ENCODE measurements at places on chromosomes 6 and 20. TPM values are rescaled to one million over a fixed set of nuclear protein-coding genes. Genes with fewer than 3 reads are reported as not detected.

- H3K4me1 ChIP-seq: no peaks in the 10 kb centered on the region
- H3K27ac ChIP-seq: no peak overlapping the region
- no peaks in the 10 kb centered on the region for H3K36me3 ChIP-seq
- no peak overlapping the region for H3K4me3 ChIP-seq
These were observed 40.2 kb downstream of the PLEKHG1 start for GRCh38 chr6:150639823-150640331.

DNA sequence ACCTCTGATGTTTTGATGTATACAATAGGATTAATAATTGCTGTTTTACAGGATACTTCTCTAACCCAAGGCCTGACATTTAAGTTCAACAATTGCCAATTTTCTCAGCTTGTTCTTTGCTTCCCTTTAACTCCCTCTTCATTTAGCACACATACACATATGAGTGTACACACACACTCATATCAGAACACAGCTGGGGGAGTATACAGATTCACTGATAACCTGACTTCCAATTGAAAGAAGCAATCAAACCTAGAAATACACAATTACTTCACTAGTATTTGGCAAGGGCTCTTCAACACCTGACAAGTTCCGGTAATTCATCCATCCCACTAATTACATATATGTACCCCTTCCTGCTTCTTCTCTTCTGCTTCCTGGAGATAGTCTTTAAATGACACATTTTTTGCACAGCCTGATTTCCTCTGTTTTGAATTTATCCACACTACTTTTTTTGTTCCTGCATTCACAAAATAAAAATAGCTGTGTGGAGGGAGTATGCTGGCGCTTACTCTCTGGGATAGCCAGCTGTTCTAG lies 11.2 kb downstream of the UST start:
- H3K4me3 ChIP-seq: no peak overlapping the region
- DNase-seq: no peak
- H3K27ac ChIP-seq: no peak overlapping the region
- no peaks in the 10 kb centered on the region for H3K27me3 ChIP-seq

- H3K36me3 ChIP-seq: no peaks in the 10 kb centered on the region
- H3K27me3 ChIP-seq: no peaks in the 10 kb centered on the region
- H3K27ac ChIP-seq: no peak overlapping the region
- H3K4me3 ChIP-seq: no peak overlapping the region
These were observed 16.6 kb downstream of the DDO start for GRCh38 chr6:110398778-110399177.

GNAS gene
- total RNA-seq: 714 TPM

OPRL1 gene
- total RNA-seq: 3.4 TPM
